Breast epithelium (tissue), 4 donors: ENCODE measurements at places on chromosomes 5 and 9. TPM values are rescaled to one million over a fixed set of nuclear protein-coding genes. Genes with fewer than 3 reads are reported as not detected.

The STING1 gene
- total RNA-seq: 39.0 TPM

DNA sequence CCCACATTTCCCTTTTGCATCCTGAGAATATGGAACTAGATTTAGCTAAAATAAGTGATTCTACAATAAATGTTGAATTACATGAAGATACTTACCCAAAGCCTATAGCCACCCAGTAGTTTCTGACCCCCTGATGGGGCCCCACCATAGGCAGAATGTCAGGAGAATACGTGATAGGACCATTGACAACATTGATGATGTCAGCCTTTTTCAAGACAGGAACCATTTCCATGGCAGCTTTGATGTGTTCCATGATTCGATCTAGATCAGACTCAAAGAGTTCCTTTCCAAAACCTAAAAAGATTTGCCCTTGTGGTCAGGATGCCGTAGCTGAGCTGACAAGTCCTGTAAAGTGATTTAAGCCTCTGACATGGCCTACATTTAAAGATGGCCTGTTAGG, 27.3 kb downstream of the DMGDH start:
- no peaks in the 10 kb centered on the region for H3K27me3 ChIP-seq
- no peak overlapping the region for H3K4me3 ChIP-seq
- no peaks in the 10 kb centered on the region for H3K36me3 ChIP-seq
- H3K4me1 ChIP-seq: no peaks in the 10 kb centered on the region
- no peak overlapping the region for H3K27ac ChIP-seq

The OR1L8 gene
- total RNA-seq: not detected

The AIF1L gene
- 33.8 TPM for total RNA-seq

DNA sequence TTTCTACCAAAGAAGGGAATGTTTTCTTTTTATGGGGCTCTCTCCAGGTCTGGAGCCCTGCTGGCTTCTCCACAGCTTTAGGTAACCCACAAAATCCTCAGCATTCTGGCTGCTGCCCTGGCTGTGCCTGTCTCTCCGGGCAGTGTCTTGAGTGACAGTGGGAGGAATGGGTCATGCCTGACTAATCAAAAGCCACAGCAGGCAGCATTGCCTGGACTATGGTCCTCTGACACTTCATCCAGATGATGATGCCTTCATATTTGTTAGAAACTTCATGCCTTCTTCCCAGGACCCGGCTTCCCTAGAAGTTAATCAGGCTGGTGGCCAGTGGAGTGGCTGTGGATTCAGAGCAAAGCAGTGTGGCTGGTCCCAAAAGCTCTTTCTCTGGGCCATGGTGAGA, 32.2 kb upstream of the TGFBI start:
- DNase-seq: no peak
- no peaks in the 10 kb centered on the region for H3K36me3 ChIP-seq
- H3K27me3 ChIP-seq: no peaks in the 10 kb centered on the region
- no peaks in the 10 kb centered on the region for H3K4me1 ChIP-seq
- no peak overlapping the region for H3K27ac ChIP-seq

The IL4 gene
- total RNA-seq: not detected

GRCh38 chr9:78612091-78612490, 315.2 kb downstream of the PSAT1 start:
- H3K4me3 ChIP-seq: no peak overlapping the region
- H3K4me1 ChIP-seq: no peaks in the 10 kb centered on the region
- H3K27me3 ChIP-seq: no peaks in the 10 kb centered on the region
- no peak for DNase-seq
- no peak overlapping the region for H3K27ac ChIP-seq
- no peaks in the 10 kb centered on the region for H3K36me3 ChIP-seq

The WWC1 gene
- total RNA-seq: 59.6 TPM

GRCh38 chr5:6435356-6435755, 13.3 kb upstream of the UBE2QL1 start:
- H3K27ac ChIP-seq: no peak overlapping the region
- H3K27me3 ChIP-seq: no peaks in the 10 kb centered on the region
- H3K4me3 ChIP-seq: no peak overlapping the region
- DNase-seq: no peak

The FOXI1 gene
- total RNA-seq: 7.9 TPM

- H3K4me1 ChIP-seq: no peaks in the 10 kb centered on the region
- no peak overlapping the region for H3K27ac ChIP-seq
- no peaks in the 10 kb centered on the region for H3K36me3 ChIP-seq
- DNase-seq: no peak
- no peaks in the 10 kb centered on the region for H3K27me3 ChIP-seq
Measured at GRCh38 chr5:159928122-159928909, 12.0 kb downstream of the ADRA1B start.

The FAM170A gene
- not detected for total RNA-seq

DNA sequence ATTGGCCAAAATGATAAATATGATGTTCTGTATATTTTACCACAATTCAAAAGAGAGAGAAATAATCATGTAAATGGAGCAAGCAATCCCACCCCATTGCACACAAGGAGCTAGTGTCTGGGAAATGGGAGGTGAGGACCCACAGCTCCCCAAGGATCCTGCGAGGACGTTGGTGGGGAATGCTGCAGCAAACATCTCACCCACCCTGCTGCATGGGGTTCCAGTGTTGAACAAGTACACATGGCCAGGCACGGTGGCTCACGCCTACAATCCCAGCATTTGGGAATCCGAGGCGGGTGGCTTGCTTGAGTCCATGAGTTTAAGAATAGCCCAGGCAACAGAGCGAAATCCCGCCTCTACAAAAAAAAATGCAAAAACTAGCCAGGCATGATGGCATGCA, 29.0 kb downstream of the STK10 start:
- H3K36me3 ChIP-seq: no peaks in the 10 kb centered on the region
- no peaks in the 10 kb centered on the region for H3K4me1 ChIP-seq
- no peak overlapping the region for H3K27ac ChIP-seq

The RAB3C gene
- total RNA-seq: 2.6 TPM

The HTR1A gene
- not detected for total RNA-seq

- DNase-seq: no peak
- no peaks in the 10 kb centered on the region for H3K27me3 ChIP-seq
- no peaks in the 10 kb centered on the region for H3K4me1 ChIP-seq
- no peak overlapping the region for H3K27ac ChIP-seq
Measured at GRCh38 chr5:178440181-178440580, 150.0 kb downstream of the COL23A1 start.

The SLC6A3 gene
- 0.15 TPM for total RNA-seq

DNA sequence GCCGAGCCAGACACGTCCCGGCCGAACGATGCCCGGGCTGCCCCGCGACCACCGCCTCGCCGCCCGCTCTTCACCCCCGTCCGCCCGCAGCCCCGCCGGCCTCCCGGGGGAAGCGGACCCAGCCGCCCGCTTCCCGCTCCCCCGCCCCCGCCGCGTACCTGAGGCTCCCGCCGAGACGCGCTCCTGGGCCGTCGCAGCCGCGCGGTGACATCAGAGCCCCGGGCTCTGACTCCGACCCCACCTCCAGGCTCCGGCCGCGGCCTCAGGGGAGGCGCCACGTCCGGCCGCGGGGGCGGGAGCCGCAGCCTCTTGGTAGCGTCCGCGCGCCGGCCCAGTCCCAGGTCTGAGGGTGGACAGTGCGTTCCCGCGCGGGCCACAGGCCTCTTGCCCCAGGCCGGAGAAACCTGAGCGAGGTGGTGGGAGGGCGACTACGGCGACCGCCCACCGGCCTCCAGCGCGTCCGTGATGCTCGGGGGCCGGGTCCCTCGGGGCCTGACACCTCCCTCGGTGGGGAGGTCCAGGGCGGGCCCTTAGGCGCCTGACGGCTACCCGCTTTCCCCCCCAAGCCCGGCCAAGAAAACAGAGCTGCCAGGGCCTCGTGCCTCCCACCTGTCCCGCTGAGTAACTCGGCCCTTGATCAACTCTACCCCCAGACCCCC, at the start of gene SHROOM1:
Gene SHROOM1 (minus strand): TSS at position 212 of the 659 bp plus-strand sequence. CDS start 4,507 bp downstream, outside the sequence.
- no peaks in the 10 kb centered on the region for H3K4me1 ChIP-seq
- H3K27ac ChIP-seq: peak within 1 kb of the TSS; percentile 89
- H3K27me3 ChIP-seq: no peaks in the 10 kb centered on the region
- DNase-seq: no peak
- no peaks in the 10 kb centered on the region for H3K36me3 ChIP-seq
- peak within 1 kb of the TSS; percentile 59 for H3K4me3 ChIP-seq

The ARHGEF39 gene
- 0.59 TPM for total RNA-seq

DNA sequence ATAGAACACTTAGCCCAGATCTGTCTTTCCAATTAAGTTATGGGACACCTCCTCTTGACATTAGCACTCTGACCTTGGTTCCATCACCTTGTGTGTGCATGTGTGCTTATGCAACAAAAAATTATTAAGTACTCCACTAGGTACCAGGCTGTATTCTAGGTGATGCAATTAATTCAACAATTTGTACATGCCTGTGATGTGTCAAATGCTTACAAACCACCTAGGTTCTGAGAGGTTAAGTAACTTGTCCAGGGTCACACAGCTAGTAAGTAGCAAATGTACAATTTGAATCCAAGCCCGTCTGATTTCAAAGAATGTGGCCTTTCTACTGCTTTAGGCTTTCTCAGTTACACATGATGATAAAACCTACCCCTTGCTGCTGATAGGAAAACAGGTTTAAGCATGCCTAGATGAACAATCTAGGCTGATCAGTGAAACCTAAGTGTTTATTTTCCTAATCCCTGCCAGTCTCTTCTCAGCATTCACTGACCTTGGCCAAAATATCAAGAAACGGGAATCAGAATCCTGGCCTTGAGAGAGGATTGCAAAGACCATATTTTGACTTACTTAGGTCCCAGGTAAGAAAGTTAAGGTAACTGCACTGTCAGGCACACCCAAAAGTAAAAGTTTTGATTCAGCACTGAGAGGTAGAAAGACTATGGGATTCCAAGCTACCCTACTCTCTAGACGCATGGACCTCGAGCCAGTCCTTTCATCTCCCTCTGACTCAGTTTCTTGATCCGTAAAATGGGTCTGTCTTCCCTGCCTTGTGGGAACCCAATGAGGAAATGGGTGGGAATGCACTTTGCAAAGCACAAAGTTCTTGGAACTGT, 1.0 kb downstream of the TBC1D2 start:
- no peaks in the 10 kb centered on the region for H3K27me3 ChIP-seq
- H3K4me3 ChIP-seq: peak overlapping the region; percentile 91
- DNase-seq: no peak
- H3K36me3 ChIP-seq: no peaks in the 10 kb centered on the region
- H3K4me1 ChIP-seq: no peaks in the 10 kb centered on the region

The EPB41L4B gene
- total RNA-seq: 16.0 TPM

GRCh38 chr5:96565582-96566265, 96.5 kb upstream of the CAST start:
- H3K27ac ChIP-seq: no peak overlapping the region
- H3K4me3 ChIP-seq: no peak overlapping the region

DNA sequence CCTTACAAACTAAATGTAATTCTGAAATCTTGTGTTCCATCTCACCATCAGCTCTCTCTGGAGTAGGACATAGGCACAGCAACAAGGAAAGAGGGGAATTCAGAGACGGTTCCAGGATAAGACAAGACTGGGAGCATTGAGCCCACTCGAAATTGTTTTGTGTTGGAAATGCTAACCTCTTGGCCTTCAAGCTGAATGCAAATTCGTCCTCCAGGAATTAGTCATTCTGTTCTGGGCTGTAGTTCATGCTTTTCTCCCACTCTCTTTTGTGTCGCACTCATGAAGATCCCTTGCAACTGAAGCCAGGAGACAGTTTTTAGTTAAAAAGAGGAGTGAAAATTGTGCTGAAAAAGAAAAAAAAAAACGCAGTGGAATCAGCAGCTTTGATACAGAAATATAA, 121.7 kb upstream of the SEMA6A start:
- no peak overlapping the region for H3K4me3 ChIP-seq
- H3K27me3 ChIP-seq: no peaks in the 10 kb centered on the region
- no peak for DNase-seq
- no peaks in the 10 kb centered on the region for H3K4me1 ChIP-seq
- H3K36me3 ChIP-seq: no peaks in the 10 kb centered on the region
- no peak overlapping the region for H3K27ac ChIP-seq

DNA sequence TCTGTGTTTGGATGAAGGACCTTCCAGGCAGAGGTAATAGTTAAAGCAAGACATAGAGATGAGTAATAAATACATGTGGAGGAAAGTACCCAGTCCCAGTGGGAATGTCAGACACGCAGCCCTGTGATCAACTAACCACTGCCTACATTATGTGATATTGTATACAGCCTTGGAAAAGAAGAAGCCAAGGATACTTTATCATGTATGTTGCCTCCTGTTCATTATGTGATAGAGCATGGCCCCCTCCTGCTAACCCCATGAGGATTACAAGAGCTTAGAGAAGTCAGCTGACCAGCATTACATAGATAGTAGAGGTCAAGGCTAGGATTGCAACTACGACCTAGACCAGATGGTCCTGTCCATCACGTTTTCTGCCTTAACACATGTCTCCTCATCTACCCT, 497.0 kb upstream of the TNC start:
- H3K4me3 ChIP-seq: no peak overlapping the region
- no peaks in the 10 kb centered on the region for H3K36me3 ChIP-seq
- no peaks in the 10 kb centered on the region for H3K4me1 ChIP-seq
- H3K27ac ChIP-seq: no peak overlapping the region

GRCh38 chr9:99819856-99820684, 1.6 kb upstream of the NR4A3 start:
- no peaks in the 10 kb centered on the region for H3K4me1 ChIP-seq
- peaks cover 11% of the 10 kb centered on the region for H3K27me3 ChIP-seq
- DNase-seq: peak; percentile 86
- peak overlapping the region; percentile 99 for H3K27ac ChIP-seq
- H3K4me3 ChIP-seq: peak overlapping the region; percentile 87

GRCh38 chr9:109270441-109270840, 50.4 kb downstream of the EPB41L4B start:
- H3K27ac ChIP-seq: no peak overlapping the region
- no peaks in the 10 kb centered on the region for H3K4me1 ChIP-seq
- no peaks in the 10 kb centered on the region for H3K36me3 ChIP-seq
- DNase-seq: no peak
- no peaks in the 10 kb centered on the region for H3K27me3 ChIP-seq

The IRX1 gene
- 27.8 TPM for total RNA-seq

DNA sequence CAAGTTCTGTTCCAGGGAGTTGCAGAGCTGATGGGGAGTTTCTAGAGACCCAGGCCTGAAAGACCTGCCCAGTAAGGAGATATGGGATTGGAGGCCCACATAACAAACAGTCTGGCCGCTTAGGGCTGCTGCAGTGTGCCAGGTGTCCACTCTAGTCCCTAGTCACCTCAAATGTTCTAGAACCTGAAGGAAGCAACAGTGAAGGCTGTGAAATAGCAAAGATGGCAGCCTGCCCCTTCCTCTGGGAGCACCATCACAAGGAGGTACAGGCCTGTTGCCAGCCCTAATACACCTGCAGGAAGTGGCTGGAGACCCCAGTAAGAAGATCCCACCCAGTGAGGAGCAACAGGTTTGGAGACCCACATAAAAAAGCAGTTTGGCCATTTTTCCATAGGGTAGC, 783.8 kb upstream of the EDIL3 start:
- H3K36me3 ChIP-seq: no peaks in the 10 kb centered on the region
- no peak overlapping the region for H3K27ac ChIP-seq
- H3K4me3 ChIP-seq: no peak overlapping the region
- no peaks in the 10 kb centered on the region for H3K27me3 ChIP-seq
- no peak for DNase-seq

DNA sequence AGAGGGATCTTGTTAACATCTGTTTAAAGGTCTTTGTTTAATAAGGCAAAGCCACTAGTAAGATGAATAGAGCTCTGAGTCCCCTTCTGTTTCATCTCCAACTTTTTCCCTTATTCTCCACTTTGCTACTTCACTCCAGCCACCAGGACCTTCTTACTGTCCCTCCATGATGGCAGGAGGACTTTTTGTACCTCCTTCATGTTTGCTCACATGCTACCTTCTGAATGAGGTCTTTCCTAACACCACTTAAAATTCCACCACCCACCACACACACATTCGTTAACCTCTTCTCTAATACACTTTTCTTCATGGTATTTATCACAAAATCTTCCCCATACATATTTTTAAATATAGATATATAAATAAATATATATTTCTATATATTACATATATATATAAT, 501.9 kb downstream of the PDE4D start:
- no peak for DNase-seq
- H3K27ac ChIP-seq: no peak overlapping the region
- H3K4me1 ChIP-seq: no peaks in the 10 kb centered on the region
- no peaks in the 10 kb centered on the region for H3K27me3 ChIP-seq
- no peak overlapping the region for H3K4me3 ChIP-seq

The CDKN2B-AS1 gene
- total RNA-seq: 1.3 TPM
